ENCODE measurements at places on chromosomes 2 and 18.
A peak's percentile ranks its signal among the peaks of the same experiment; 100 is the strongest.

DNA sequence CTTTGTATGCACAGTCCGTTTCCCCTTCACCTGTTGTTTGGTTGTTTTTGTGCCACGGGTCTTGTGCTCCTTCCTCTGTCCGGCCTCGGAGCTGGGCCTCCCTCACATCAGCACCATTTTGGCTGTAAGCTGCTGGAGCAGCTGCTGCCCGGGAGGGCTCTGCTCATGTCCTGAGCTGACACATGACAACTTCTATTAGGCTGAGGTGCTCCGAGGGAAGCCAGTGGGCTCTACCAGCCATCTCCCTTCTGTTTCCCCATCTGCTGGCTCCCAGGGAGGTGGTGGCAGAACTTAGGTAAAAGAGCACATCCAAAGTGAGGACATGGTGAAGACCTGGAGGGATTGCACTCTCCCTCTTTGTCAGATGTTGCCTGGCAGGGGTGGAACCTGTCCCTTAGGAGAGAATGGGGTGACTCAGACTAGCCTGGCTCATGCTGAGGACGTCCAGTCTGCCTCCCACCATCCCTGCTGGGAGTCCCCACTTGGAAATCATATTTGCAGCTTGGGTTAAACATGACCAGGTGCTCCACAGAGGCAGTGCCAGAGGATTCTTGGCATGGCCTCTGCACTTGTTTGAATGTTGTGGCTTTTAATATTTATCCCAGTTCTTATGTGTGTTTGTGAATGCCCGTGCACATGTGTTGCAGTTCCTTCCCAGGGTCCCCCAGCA lies 49.8 kb upstream of the TNP1 start:
- DNase-seq = no peak

DNA sequence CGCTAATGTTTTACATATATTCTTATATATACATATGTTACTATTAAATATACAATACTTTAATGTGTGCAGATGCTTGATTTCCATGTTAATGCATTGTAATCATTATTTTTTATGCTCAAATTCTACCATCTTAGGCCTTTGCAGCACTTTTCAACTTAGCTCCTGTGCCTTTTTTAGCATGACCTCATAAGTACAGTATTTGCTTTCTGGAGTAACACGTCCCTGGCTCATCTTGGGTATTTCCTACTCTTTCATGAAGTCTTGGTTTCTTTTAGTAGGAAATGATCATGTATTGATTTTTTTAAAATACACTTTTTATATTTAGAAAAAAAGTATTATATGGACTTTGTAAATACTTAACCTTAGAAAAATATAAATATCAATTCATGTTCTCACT lies 36.5 kb downstream of the CAB39 start:
- no peak for DNase-seq

GRCh38 chr2:25401307-25402026 lies 59.7 kb upstream of the DNMT3A start:
- no peak for DNase-seq

DNA sequence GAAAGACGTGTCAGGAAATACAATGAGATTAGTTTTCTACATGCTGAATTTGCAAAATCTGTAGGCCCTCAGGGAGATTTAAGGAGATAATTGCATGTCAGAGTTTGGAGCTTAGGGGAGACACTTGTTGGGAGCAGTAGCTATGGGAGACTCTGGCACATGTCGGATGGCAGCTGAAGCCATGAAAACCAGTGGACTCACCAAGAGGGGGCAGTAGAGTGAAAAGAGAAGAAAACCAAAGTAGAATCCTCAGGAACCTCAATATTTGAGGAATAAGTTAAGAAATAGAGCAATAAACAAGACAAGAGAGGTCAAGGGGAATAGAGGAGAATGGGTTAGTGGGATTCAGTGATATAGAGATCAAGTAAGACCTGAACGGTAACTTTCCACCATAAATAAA lies 24.8 kb downstream of the RUFY4 start:
- no peak for DNase-seq

DNA sequence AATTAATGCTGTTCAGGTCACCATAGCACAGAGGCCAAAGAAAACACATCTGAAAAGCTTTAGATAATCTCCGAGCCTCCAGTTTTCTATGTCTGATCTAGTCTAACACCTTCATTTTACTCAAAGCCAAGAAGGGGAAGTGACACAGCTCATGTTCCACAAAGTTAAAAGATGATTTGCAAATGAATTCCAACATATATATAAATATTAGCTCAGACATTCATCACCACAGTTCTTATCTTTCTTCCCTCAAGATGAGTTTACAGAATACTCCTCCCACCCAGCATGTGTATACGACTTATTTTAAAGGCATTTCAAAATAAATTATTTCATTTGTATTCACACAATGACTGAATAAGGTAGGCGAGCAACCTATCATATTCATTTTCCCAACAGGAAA lies 82.4 kb downstream of the AAK1 start:
- DNase-seq = no peak

DNA sequence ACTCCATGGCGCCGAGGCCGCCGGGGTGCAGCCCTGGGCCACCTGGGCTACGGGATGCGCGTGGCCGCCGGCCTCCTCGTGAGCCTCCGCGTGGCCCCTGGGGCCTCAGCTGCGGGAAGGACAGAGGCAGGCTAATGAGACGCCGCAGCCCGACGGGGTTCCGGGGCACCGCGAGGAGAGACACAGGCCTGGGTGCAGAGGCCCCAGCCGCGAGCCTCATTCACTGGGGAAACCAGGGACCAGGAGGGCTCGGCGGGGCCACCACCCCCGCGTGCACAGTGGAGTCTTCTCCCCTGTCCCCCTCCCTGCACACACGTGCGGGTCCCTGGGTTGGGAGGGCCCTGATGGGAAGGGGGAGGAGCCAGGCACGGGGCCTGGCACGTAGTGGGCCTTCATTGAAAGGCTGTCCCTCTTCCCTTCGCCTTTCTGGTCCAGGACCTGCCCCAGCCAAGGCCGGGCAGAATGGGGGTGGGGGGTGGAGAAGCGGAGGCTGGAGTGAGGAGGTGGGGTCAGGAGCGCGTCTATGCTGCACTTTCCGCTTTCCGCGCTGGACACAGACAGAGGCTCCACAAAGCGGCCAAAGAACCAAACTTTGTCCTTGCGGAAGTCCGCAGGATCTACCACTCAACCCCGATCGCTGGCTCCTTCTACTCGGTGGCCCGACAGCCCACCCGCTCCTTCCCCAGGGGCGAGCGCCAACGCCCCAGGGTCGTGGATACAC lies 9.1 kb downstream of the ALPP start:
- no peak for DNase-seq

DNA sequence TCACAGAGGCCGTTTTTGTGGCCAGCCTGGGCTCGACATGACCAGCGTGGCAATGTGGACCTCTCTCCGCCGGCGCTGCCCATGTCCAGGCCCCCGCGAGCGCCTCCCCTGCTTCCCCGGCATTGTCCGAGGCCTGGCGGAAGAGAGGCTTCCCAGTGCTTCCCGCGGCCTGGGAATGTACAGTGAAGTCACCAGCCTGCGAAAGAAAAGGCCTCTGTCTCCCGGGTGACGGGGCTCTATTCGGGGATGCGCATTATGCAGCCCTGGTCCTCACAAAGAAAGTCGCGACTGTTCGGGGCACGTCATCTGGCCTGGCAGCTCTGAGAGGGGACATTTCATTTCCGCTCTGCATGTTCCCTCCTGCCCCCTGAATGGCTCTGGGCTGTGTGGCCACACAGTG lies 109.2 kb upstream of the AGAP1 start:
- no peak for DNase-seq

DNA sequence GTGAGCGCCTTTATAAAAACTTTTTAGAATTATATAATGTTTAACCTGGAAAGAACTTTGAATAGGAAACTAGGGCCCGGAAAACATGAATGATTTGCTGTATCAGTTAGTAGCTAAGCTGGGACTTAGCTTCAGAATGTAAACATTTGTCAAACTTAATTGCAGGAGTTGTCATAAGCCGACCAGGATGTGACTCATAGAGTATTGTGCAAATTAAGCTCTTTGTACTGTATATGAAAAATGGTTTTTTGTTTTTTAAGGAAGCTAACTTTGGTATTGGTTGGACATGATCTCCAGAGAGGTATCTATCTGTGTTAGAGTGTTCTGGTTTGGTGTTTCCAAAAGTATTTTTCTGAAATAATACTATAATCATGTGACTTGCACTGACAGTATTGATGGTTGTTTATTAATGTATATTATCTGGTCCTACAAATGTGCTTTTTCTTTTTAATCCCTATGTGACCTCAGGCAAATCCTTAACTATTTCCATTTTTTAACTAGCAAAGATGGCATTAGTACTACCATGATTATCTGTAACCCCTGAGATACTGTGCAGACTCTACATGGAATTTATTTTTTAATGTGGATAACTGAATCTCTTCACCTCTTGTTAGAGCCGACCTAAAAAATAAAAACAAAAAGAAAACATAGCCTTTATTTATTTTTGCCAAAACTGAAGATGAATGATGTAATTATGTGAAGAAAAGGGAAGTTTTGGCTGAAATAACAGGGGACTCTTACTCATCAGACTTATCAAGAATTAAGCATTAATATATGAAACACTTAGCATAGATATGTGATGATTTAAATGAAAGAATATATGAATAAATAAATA lies 11.7 kb downstream of the YIPF4 start:
- no peak for DNase-seq

DNA sequence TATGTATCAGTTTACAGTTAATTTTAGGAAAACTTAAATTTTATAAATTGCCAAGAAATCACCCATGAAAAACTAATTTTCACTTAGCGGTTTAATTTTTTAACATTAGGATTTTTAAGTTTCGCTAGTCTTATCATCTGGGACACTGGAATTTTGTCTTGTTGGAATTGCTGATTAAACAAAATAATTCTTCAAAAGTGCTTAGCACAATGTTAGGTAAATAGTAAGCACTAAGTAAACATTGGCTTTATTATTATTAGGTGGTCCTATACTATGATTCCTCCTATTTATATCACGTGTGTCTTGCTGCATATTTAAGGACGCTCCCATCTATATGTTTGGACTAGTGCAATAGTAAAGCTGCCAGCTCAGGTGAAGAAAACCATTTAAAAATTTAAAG lies 54.6 kb upstream of the MAP4K3 start:
- no peak for DNase-seq

- no peak for DNase-seq
These were observed 14.8 kb downstream of the AFTPH start for GRCh38 chr2:64538764-64539433.

- DNase-seq = peak; percentile 6
These were observed 58.7 kb downstream of the C18orf54 start for GRCh38 chr18:54416436-54416835.

GRCh38 chr2:43611987-43612894 lies 16.4 kb upstream of the THADA start:
- DNase-seq = peak; percentile 67

GRCh38 chr2:184351126-184351525 lies 247.2 kb upstream of the ZNF804A start:
- no peak for DNase-seq

DNA sequence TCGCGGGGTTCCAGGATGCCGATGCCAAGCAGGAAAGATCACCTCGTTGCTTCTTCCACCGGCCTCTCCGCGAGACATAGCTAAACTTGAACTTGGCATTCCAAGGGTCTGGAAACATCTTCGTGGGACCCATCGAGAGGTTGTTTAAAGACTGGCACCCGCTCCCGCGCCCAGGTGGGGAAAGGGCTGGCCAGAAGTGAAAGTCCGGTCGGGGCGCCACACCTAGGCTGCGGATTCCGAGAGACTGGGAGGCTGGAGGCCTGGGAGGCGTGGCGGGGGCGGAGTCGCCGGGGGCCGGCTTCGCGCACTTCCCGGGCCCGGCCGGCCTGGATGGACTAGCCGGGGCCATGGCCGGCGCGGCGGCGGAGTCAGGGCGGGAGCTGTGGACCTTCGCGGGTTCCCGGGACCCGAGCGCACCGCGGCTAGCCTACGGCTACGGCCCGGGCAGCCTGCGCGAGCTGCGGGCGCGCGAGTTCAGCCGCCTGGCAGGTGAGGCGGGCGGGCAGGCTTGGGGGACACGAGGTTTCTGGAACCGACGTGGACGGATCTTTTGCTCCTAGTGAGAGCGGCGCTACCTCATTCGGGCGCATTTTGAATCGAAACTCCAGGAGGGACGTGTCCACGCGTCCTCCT lies at the start of gene MOCOS:
Gene MOCOS (plus strand): TSS at position 305 of the 633 bp plus-strand sequence. CDS start 43 bp downstream, at position 348.
- peak; percentile 60 for DNase-seq

DNA sequence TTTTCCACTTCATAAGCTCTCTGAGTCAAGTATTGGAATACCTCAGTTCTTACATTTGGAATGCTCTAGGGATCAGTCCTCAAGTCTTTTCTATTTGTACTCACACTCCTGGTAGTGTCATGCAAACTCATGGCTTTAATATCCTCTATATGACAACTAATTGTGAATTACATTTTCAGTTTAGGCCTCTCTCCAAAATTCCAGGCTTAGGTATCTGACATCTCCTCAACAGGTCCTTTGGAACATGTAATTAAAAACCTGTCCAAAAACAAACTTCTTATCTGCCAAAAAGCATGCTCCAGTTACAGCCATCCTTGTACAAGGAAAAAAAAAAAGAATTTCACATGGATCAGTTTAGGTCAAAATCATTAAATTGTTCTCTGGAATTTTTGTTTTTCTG lies 1336.2 kb upstream of the NRXN1 start:
- DNase-seq = no peak

DNA sequence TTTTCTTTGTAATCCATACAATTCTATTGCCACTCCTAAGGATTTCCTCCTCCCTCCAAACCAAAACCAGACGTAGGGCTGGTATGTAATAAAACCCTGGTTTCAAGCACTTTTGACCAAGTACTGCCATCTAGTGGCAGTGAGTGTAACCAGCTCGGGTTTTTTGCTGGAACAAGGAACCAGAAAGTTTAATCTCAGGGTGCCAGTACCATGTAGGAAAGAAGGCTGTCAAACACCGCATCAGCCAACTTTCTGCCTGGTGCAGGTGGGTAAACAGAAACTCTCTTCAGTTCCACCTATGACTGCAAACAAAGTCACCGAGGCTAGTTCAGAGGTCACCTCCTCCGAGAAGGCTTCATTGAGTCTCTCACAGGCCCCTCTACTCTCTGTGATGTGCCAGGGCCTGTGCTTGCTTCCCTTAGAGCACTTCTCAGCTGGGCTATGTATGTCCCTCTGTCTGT lies 10.2 kb upstream of the THNSL2 start:
- DNase-seq = peak; percentile 38

DNA sequence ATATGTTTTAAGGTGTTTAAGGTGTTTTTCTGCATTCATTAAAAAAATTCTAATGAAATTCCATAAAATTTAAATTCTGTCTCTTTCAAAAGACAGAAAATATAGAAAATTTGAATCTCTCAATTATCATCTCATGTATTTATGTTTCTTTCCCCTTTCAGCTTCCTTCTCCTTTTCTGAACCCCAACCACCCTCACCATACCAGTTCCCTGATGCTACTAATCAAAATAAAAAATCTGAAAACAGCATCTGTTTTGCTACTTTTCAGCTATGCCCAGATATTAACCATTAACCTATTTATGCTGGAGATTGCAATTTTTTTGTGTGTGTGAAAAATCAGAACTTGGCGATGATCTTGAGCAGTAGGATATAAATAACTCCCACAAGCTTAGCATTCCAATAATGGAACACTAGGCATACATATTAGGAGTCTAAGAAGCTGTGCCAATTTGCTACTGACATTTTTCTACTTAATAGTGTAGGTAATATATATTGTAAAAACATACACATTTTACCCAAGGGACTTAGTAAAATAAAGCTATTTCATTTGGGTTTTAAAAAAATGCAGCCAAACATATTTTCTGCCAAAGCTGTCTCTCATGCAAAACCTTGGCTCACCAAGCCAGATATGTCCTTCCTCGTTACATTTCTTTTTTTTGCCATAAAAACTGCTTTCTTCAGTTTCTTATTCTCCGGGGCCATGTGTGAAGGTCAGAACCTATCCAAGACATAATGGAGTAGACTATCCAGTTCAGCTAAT lies 32.6 kb upstream of the AGPS start:
- no peak for DNase-seq

- DNase-seq = no peak
These were observed 44.5 kb downstream of the RPE start for GRCh38 chr2:210046851-210047500.

GRCh38 chr2:74418312-74418711 lies 3.1 kb downstream of the C2orf81 start:
- no peak for DNase-seq

Measured in Caki2 (cell line).